ENCODE measurements at places on chromosomes 1 and 21.
A peak's percentile ranks its signal among the peaks of the same experiment; 100 is the strongest.

- no peak overlapping the region for H3K27ac ChIP-seq
- no peaks in the 10 kb centered on the region for H3K36me3 ChIP-seq
- DNase-seq: no peak
These were observed 4.6 kb upstream of the CTPS1 start for GRCh38 chr1:40974945-40975344.

GRCh38 chr1:153395136-153395685, 4.3 kb upstream of the S100A8 start:
- no peak overlapping the region for H3K4me3 ChIP-seq
- no peaks in the 10 kb centered on the region for H3K4me1 ChIP-seq
- no peak overlapping the region for H3K27ac ChIP-seq

DNA sequence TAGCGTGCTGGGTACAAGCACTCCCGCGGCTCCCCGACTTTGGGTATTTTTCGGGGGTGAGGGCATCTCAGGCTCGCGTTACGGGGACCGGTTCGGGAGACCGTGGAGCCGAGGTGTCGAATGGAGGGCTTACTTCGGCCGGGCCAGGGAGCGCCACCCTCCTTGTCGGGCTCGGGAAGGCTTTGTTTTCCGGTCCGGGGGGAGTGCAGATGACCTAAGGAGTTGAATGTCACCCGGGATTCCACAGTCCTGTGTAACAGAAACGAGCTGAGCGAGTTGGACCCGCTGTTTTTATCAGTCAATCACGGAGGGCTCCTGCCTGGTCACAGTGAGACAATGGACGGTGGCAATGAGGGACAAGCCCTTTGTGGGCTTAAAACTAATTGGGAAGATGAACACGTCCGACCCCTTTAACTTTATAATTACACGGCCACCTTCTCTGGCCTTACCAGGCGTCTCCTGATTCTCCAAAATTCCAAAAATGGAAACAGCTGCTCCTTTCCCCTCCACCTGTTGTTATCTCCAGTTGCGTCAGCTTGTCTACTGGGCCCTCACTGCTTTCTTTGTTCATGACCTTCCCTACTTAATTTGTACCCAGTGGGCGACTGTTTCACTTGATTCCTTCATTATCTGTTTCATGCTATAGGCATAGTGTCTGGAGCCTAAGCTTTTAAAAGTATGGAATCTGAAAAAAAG, 929 bp upstream of the TRIM45 start:
- peak overlapping the region; percentile 88 for H3K4me3 ChIP-seq
- no peak for DNase-seq
- H3K27me3 ChIP-seq: no peaks in the 10 kb centered on the region
- H3K4me1 ChIP-seq: peaks cover 5% of the 10 kb centered on the region
- peak overlapping the region; percentile 93 for H3K27ac ChIP-seq

GRCh38 chr1:103362348-103363007, 163.0 kb upstream of the RNPC3 start:
- no peak for DNase-seq
- H3K4me1 ChIP-seq: no peaks in the 10 kb centered on the region
- no peaks in the 10 kb centered on the region for H3K27me3 ChIP-seq
- no peak overlapping the region for H3K4me3 ChIP-seq
- H3K36me3 ChIP-seq: no peaks in the 10 kb centered on the region

DNA sequence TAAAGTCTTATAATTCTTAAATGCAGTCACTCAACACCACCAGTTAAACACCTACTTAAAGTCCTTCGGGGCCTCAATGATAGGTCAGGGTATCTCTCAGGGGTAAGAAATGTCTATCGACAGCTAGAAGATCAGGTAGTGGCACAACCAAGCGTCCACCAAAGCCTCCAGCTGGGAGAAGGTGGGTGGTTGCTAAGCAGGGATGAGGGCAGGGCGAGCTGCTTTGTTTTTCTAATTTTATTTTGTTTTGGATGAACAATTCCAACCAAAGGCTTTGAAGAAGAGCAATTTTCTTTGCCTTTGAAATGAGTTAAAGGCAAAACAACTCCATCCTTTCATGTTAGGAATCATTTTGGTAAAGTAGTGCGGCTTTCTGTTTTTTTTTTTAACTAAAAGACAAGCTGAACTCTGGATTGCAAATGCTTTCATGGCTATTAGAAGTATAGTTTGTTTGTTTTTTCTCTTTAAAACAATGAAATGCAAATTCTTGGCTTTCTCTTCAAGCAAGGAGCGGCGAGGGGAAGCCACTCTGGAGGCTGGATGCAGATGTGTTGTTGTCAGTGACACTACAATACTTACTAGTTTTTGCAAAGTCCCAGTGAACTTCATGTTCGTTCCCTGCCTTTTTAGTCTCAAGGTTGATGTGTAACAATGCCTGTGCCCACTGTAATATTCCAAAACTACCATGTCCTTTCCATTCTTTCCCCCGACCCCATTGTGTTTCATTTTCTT, 106.0 kb downstream of the MRPS6 start:
- H3K4me3 ChIP-seq: no peak overlapping the region
- no peaks in the 10 kb centered on the region for H3K27me3 ChIP-seq
- no peak for DNase-seq
- no peaks in the 10 kb centered on the region for H3K4me1 ChIP-seq
- H3K27ac ChIP-seq: no peak overlapping the region
- H3K36me3 ChIP-seq: no peaks in the 10 kb centered on the region

DNA sequence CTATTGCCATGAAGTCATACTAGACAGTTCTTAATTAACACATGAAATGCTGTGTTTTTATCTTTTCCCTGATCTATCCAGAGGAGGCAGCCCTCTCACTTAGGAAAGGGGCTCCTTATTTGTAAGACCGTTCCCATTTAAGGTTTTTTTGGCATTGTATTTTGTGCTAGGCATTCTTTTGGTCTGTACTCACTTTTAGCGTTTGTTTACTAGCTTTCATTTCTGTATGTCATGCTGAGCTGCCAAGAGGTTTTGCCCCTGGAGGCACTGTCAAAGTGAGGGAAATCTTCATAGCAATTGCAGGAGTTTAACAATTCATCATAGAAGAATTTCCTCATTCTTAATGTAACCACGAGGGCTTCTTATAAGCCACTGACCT, 59.5 kb downstream of the MTR start:
- DNase-seq: no peak
- no peak overlapping the region for H3K27ac ChIP-seq
- H3K36me3 ChIP-seq: peaks cover 86% of the 10 kb centered on the region
- H3K4me1 ChIP-seq: no peaks in the 10 kb centered on the region
- no peak overlapping the region for H3K4me3 ChIP-seq
- H3K27me3 ChIP-seq: no peaks in the 10 kb centered on the region

- no peaks in the 10 kb centered on the region for H3K36me3 ChIP-seq
- H3K27ac ChIP-seq: no peak overlapping the region
- DNase-seq: no peak
- H3K4me3 ChIP-seq: no peak overlapping the region
These were observed 616.5 kb upstream of the RGS18 start for GRCh38 chr1:191541758-191542157.

GRCh38 chr1:76426606-76427005, 352.1 kb downstream of the ST6GALNAC3 start:
- no peaks in the 10 kb centered on the region for H3K36me3 ChIP-seq
- no peaks in the 10 kb centered on the region for H3K4me1 ChIP-seq
- H3K27ac ChIP-seq: no peak overlapping the region

DNA sequence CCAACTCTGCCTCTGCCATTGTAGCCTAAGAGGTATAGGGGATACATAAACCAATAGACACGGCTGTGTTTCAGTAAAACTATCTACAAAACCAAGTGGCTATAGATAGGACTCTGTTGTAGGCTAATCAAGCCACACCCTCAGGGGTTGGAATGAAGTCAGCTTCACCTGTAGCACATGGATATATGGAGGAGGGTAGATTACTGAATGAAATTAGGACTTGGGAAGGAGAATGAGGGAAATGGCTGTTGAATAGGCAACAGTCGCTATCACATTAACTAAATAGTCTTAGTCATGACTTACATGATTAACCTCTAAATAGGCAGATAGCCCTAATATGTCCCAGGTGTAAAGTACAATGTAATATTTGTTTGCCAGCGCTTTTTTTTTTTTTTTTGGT, 49.7 kb downstream of the DESI2 start:
- DNase-seq: no peak
- peaks cover 59% of the 10 kb centered on the region for H3K36me3 ChIP-seq
- H3K4me1 ChIP-seq: peaks cover 5% of the 10 kb centered on the region
- no peak overlapping the region for H3K4me3 ChIP-seq

DNA sequence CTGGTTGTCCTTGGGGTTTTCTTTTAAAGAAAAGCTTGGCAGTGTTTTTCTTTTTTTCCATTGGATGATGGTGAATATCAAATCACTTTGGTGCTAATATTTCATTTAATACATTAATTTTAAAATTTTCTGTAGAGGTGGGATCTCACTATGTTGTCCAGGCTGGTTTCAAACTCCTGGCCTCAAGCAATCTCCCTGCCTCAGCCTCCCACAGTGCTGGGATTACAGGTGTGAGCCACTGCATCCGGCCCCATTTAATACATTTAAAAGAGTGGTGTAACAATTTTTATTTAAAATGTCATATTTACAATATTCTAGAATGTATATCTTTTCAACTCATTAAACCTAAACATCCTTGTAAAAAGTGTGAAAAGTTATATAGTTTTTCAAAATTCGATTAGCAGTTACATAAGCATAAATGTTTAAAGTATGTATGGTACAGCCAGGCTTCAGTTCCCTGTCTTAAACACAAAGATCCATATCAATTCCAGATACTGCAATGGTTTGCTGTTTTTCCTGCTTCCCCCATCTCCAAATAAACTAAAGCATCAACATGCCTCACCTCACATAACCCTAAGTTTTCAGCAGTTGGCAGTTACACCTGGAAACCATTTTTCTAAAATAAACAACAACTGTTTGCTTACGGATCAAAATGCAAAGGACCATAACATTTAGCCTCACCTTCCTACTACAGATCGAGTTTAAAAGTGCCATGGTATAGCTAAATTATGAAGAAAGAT, 8.9 kb upstream of the LGALS8 start:
- H3K27ac ChIP-seq: no peak overlapping the region
- no peaks in the 10 kb centered on the region for H3K36me3 ChIP-seq
- H3K27me3 ChIP-seq: no peaks in the 10 kb centered on the region
- H3K4me1 ChIP-seq: peaks cover 7% of the 10 kb centered on the region
- no peak for DNase-seq
- no peak overlapping the region for H3K4me3 ChIP-seq

DNA sequence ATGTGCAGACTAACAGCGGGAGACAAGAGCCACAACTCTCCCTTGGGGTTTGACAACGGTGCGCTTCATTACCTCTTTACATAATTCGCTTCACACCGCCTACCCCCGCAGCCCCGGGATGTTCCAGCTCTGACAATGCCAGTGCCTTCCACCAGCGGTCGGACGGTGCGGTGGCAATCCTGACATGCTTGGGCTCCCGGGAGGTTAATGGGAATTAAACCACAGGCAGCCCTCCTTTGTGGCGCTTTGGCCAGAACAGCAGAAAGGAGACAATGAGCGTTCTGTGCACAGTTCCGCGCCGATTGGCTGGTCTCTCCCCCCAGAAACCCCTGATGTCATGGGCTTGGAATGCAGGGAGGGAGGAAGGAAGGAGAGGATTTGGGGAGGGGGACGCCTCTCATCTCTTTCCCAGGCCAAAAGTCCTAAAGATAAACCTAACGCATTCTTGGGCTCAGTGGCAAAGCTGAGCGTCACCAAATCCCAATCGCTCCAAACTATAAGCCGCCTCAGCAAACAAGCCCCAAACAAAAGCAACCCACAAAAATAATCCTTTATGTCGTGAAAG, 1.3 kb downstream of the CNN3 start:
- no peaks in the 10 kb centered on the region for H3K36me3 ChIP-seq
- DNase-seq: peak; percentile 70
- no peaks in the 10 kb centered on the region for H3K27me3 ChIP-seq
- peak overlapping the region; percentile 96 for H3K27ac ChIP-seq
- H3K4me3 ChIP-seq: peak overlapping the region; percentile 73

DNA sequence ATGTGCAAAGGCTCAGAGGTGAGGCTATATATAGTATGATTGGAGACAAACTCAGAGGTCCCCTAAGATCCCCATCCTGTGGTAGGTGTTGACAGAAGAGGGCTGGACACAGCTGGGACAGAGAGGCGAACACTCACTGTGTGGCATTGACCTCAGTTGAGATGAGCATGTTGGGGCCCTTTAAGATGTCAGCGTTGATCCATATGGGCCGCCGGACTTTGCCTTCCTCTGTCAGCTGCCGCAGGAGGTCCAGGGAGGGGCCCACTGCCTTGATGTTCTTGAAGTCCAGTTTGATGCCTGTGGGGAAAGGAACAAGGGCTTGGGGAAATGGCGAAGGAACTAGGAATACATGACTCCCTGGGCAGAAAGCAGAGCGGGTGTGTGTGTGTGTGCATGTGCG, 8.8 kb downstream of the FAM151A start:
- H3K27me3 ChIP-seq: no peaks in the 10 kb centered on the region
- no peak overlapping the region for H3K27ac ChIP-seq
- no peaks in the 10 kb centered on the region for H3K4me1 ChIP-seq

Data from upper lobe of right lung (tissue), 1 donor.